ENCODE measurements at places on chromosomes 7 and 10.

DNA sequence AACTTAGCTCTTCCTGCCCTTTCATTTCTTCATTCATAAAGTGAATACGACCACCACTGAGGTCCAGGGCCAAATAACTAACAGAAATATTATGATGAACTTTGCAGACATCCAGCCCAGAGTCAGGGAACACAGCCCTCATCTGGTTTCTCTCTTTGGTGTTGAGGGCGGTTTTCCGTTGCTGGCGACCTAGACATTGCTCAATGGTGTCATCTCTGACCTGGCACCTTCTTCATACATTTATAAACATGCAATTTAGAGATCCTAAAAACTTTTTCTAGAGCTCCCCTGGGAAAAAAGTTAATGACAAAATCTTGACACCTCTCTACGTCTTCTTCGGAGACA is 324 bp upstream of the TET1 start:
- no peak for DNase-seq

DNA sequence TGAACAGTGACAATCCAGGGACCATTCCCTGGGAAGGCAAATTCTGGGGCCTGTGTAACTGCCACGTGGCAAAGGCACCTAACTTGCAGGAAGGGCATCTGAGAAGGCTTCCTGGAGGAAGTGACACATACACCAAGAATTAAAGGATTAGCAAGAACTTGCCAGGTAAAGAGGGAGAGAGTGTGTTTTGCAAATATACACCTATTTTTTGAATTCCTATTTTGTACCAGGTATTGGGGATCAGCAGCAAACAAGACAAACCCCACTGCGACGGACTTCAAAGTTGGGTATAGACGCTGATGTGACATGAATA is 206.5 kb upstream of the ZMIZ1 start:
- DNase-seq, result no peak

DNA sequence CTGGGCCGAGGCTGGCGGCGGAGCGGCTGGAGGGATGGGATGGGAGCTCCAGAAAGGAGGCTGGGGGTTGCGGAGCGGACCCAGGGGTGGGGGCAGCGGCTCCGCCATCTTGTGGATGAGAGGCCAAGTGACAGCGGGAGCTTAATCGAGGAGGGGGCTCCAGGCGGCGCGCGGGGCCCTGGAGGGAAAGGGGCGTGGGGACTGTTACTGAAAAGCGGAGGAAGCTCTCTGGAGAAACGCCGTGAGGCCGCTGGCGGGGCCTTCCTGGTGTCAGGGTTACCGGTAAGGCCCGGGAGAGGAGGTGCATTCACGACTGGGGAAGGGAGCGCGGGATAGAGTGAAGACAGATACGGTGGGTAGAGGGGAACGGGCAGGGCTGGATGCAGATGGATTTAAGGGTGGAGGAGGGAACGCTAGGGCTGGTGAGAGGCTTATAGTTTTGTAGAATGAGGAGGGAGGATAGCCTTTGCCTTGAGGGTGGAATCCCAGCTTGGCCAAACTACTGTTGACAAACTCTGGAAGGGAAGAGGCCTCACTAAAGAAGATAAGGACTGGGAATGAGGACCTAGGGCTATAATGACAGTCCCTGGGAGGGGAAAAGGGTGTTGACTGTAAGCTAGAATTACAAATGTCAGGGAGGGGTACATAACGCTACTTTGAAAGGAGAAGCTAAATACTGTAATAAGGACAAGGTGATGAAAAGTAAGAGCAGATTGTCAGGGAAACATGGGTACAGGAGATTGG is 535 bp downstream of the BTRC start:
- DNase-seq, result peak; percentile 20

- DNase-seq, result no peak
These were observed 120.0 kb downstream of the SRPK2 start for GRCh38 chr7:105268511-105269392.

DNA sequence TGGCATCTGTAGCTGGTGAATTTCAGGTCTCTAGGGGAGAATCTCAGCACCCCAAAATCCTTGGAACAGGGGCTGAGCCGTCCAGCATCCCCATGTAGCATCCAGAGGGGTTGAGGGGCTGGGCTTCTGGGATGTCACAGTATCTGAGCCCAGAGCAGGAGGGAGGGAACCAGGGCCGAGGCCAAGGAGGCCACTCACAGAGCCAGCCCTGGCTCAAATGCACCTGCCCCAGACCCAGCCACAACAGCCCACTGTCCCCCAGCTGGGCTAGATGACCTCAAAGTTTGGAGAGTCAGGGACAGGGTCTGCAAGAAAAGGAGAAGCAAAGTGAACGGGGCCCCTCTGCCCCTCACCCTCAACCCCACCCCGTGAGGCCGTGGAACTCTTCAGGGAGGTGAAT is 22.3 kb downstream of the VSIR start:
- no peak for DNase-seq

DNA sequence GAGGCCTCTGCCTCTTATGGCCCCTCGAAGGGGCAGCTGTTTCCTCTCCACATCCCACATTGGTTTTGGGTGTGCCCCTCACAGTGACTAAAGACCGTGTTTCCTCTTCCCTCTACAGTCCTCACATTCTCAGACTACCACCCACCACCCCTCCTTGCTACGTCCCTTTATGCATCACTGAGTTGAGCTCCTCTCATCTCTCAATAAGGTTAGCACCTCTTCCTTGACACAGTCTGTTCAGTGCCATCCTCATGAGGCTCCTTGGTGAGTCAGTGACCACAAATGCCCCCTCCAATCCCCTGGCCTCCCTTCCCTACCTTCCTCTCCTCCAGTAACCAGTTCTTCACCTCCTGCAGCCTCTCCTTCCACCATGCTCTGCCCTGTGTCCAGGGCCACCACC is 239.1 kb upstream of the MYO3A start:
- no peak for DNase-seq

GRCh38 chr10:113283189-113283588 is 269.7 kb upstream of the HABP2 start:
- no peak for DNase-seq

DNA sequence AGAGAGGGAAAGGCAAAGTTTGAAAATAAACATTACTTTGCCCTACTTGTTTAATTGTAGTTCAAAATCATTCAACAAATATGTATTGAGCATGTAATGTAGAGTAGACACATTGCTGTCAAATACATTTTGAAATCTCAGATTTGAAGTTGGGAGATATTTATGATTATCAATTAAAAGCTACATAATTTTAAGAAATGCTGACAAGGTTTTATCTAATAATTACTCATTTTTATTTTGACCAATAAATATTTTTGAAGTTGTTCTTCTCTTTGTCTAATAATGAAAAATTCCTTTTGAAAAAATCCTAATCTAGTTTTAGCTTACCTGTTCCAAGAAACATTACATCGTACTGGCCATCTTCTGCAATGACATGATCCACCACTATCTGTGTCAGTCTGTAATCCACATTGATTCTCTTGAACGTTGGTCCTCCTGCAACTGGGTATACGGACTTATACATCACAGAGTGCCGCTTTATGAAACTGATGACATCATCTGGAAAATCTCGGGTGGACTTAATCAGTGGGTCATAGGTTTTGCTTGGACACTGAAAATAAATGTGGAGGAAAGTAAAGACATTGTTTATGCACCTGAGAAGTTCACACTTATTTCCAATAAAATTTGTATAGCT is 164.7 kb downstream of the SEMA3D start:
- DNase-seq, result no peak

- DNase-seq, result no peak
These were observed 142.0 kb upstream of the ADO start for GRCh38 chr10:62662486-62662885.

GRCh38 chr10:108064746-108065260 is 900.3 kb upstream of the SORCS1 start:
- no peak for DNase-seq

GRCh38 chr7:91235211-91235832 is 28.9 kb upstream of the FZD1 start:
- no peak for DNase-seq

- DNase-seq, result peak; percentile 50
These were observed 2.4 kb downstream of the ZMIZ2 start for GRCh38 chr7:44750921-44751571.

DNA sequence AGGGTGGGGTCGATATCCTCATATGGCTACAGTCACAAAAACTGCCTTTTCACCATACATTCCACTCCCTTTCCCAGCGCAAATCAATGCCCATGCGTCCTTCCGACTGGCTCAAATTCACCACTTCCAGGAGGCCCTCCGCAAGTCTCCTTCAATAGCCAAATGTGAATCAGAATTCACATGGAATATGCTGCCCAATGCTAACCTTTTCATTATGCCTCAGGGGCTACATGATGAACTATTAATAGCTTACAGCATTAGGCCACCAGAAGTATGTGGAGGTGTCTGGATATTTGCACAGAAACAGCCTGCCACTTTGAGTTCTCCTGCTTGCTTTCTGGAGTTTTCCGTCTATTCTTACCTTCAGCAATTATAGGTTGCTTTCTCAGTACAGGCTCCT is 27.7 kb downstream of the RGS10 start:
- DNase-seq, result no peak

- DNase-seq, result no peak
These were observed 19.8 kb upstream of the COL26A1 start for GRCh38 chr7:101342892-101343291.

- DNase-seq, result no peak
These were observed 99.1 kb downstream of the PLCE1 start for GRCh38 chr10:94092848-94093247.

- DNase-seq, result no peak
These were observed 772.5 kb downstream of the SUGCT start for GRCh38 chr7:40907286-40907685.

- DNase-seq, result no peak
These were observed 65.0 kb downstream of the IDE start for GRCh38 chr10:92508866-92509265.

- no peak for DNase-seq
These were observed 43.3 kb upstream of the CCDC71L start for GRCh38 chr7:106704000-106704840.

GRCh38 chr7:55339033-55340000 is 25.8 kb upstream of the LANCL2 start:
- no peak for DNase-seq

- no peak for DNase-seq
These were observed 145.9 kb downstream of the LRRC4 start for GRCh38 chr7:127885222-127885772.

GRCh38 chr7:71868797-71869196 is 543.3 kb downstream of the CALN1 start:
- no peak for DNase-seq

- no peak for DNase-seq
These were observed 178.3 kb downstream of the DYNC1I1 start for GRCh38 chr7:95950698-95951097.

- no peak for DNase-seq
These were observed 21.6 kb upstream of the OTUD1 start for GRCh38 chr10:23417254-23417653.
